ENCODE measurements at places on chromosomes 1 and 21.

DNA sequence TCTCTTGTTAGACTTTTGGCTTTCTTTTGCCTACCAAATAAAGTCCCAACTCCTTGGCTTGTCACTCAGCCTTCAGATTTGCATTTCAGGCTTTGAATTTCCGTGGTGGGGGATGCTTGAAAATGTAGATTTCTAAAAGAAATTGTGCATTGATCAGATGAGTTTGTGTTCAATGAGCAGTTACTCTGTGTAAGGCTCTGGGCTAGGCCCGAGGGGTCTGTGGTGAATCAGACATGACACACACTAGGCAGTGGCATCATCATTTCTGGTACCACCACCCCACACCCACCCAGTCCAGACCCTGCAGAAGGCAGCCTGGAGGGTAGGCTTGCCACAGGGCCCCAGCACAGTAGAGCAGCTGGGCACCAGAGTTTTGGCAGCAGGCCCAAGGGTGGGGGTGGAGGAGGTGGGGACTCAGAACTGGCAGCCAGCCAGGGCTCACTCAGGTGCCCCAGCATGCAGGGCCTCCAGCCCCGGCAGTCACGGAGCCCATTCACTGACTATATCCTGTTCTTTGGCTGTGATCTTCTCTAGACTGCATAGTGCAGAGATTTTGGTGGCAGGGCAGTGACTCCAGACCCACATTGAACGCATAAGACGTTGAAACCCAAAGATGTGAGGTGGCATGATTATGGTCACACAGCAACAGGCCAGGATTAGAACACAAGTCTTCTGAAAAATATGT lies 97.2 kb upstream of the ARTN start:
- peak; percentile 52 for DNase-seq

- DNase-seq: no peak
These were observed 738.8 kb downstream of the AMY1C start for GRCh38 chr1:104488296-104489015.

- no peak for DNase-seq
These were observed 295.9 kb downstream of the TPR start for GRCh38 chr1:186079084-186079684.

GRCh38 chr1:209580577-209580976 lies 2.9 kb upstream of the CAMK1G start:
- DNase-seq: no peak

GRCh38 chr1:171841931-171842761 lies 848 bp downstream of the DNM3 start:
- peak; percentile 50 for DNase-seq

GRCh38 chr1:8524627-8525157 lies 206.8 kb downstream of the SLC45A1 start:
- DNase-seq: peak; percentile 27

- no peak for DNase-seq
These were observed 6.7 kb upstream of the EPHA8 start for GRCh38 chr1:22556391-22557104.

GRCh38 chr21:31860851-31861250 lies 12.0 kb upstream of the HUNK start:
- DNase-seq: no peak

GRCh38 chr1:226292874-226293552 lies 16.0 kb downstream of the LIN9 start:
- no peak for DNase-seq

DNA sequence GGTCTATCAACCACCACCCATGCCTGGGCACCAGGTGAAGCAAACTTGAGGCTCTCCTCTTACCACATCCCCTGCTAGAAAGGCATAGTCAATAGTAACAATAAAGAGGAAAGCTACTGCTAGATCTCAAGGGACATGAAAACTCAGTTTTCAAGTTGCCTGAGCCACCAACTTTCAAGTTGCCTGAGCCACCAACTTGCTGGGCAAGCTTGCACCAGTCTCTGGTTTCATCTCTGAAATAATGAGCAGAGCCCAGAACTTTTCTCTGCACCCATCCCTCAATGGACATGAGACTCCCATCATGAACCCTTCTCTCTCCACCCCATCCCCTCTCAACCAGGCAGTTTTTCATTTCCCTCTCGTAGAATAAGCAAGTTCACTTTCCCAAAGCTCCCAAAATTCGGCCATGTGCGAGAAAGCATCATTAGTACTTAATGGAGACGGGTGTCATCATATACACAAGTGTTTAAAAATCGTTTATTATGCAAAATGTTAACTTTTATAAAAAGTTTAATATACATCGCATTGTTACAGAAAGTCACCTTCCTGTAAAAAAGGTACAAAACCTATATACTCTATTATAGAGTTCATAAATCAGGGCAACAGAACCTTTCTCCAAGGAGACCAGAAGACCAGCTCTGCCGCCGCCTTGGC lies 1.7 kb downstream of the ID3 start:
- DNase-seq: no peak

DNA sequence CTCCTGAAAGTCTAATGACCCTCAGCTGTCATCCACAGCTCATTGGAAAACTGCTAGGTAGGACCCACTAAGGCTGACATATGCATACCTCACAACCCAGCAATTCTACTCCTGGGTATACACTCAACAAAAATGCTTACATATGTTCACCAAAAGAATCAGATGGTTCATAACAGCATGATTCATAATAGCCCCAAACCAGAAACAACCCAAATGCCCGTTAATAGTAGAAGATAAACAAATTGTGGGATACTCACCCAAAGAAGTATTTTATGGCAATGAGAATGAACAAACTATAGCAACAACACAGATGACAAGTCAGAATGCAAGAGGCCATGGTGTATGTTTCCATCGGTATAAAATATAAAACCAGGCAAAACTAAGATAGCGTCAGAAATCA lies 124.6 kb downstream of the HLCS start:
- no peak for DNase-seq

GRCh38 chr21:46431884-46432488 lies 26.7 kb upstream of the DIP2A start:
- DNase-seq: peak; percentile 60

DNA sequence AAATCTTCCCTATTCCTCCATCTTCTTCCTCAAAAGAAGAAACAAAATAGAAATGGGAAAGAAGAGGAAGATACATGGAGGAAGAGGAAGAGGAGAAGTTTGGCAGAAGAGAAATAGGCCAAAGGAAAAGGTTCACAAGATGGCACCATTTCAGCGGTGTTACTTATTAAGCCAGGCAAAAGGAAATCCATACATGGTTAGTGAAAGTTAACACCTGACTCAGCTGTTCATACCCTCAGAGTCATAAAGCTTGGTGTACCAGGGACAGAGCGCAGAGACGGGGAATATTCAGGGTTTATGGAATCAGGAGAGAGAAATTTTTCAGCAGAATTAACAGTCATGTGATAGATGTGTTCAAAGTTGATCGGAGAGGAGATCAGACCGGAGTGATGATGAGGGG lies 70.6 kb downstream of the COQ8A start:
- DNase-seq: no peak

- no peak for DNase-seq
These were observed 93.8 kb downstream of the LAMC2 start for GRCh38 chr1:183279835-183280234.
